ENCODE measurements at places on chromosomes 4 and X. TPM values are rescaled to one million over a fixed set of nuclear protein-coding genes. Genes with fewer than 3 reads are reported as not detected.
A peak's percentile ranks its signal among the peaks of the same experiment; 100 is the strongest.

GRCh38 chrX:55484948-55485347, 4.7 kb downstream of the USP51 start:
- H3K4me1 ChIP-seq: no peaks in the 10 kb centered on the region
- H3K27me3 ChIP-seq: peaks cover 2% of the 10 kb centered on the region
- H3K4me3 ChIP-seq: no peak overlapping the region
- DNase-seq: no peak

- peaks cover 8% of the 10 kb centered on the region for H3K27me3 ChIP-seq
- H3K4me3 ChIP-seq: peak within 1 kb of the TSS; percentile 89
- H3K36me3 ChIP-seq: peaks cover 12% of the 10 kb centered on the region
Observed at GRCh38 chr4:52861879-52862616, at the start of gene RASL11B. RASL11B (plus strand) TSS chr4:52862317; CDS start chr4:52862508, 191 bp downstream.

SNCA gene
- 0.56 TPM for total RNA-seq

ARHGEF38 gene
- total RNA-seq: not detected

- peaks cover 1% of the 10 kb centered on the region for H3K4me1 ChIP-seq
- no peaks in the 10 kb centered on the region for H3K36me3 ChIP-seq
- H3K27ac ChIP-seq: no peak overlapping the region
Observed at GRCh38 chr4:3652586-3652985, 113.6 kb upstream of the ADRA2C start.

- no peak overlapping the region for H3K27ac ChIP-seq
- DNase-seq: no peak
- peaks cover 4% of the 10 kb centered on the region for H3K4me1 ChIP-seq
- H3K27me3 ChIP-seq: peaks cover 19% of the 10 kb centered on the region
- no peaks in the 10 kb centered on the region for H3K36me3 ChIP-seq
Observed at GRCh38 chr4:185867770-185868169, 55.8 kb upstream of the SORBS2 start.

UXT gene
- 128 TPM for total RNA-seq

IQSEC2 gene
- total RNA-seq: 3.9 TPM

DNA sequence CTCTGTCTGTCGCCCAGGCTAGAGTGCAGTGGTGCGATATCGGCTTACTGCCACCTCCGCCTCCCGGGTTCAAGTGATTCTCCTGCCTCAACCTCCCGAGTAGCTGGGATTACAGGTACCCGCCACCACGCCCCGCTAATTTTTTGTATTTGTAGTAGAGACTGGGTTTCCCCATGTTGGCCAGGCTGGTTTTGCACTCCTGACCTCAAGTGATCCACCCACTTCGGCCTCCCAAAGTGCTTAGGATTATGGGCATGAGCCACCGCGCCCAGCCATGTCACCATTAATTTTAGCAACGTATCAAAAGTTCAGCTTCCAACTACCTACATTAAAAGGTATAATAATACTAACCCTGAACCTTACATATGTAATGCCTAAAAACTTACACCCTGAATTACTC, 940 bp upstream of the UTP3 start:
- H3K27me3 ChIP-seq: no peaks in the 10 kb centered on the region
- peaks cover 3% of the 10 kb centered on the region for H3K4me1 ChIP-seq
- no peak for DNase-seq
- peaks cover 2% of the 10 kb centered on the region for H3K36me3 ChIP-seq
- H3K27ac ChIP-seq: peak overlapping the region; percentile 82
- H3K4me3 ChIP-seq: peak overlapping the region; percentile 74

DAPP1 gene
- total RNA-seq: not detected

DNA sequence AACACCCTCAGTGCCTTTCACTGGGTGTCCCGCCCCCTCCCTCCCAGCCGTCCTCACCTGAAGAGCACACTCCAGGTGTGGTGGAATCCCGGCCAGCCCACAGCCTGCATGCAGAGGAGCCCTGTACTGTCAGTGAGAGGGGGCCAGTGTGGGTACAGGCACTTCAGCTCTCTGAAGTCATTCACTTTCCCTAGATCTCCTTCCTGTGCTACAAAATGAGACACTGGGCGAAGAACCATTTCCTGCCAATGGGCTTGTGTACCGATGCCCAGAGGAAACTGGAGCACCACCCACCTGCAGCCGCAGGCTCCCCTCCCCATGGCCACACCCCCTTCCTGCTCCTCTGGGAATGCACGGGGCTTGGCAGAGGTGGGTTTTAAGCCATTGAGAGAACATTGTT, 73.9 kb upstream of the C4orf50 start:
- H3K36me3 ChIP-seq: no peaks in the 10 kb centered on the region
- H3K4me3 ChIP-seq: no peak overlapping the region
- no peaks in the 10 kb centered on the region for H3K4me1 ChIP-seq
- no peak for DNase-seq
- no peak overlapping the region for H3K27ac ChIP-seq

SH3TC1 gene
- 1.6 TPM for total RNA-seq

DNA sequence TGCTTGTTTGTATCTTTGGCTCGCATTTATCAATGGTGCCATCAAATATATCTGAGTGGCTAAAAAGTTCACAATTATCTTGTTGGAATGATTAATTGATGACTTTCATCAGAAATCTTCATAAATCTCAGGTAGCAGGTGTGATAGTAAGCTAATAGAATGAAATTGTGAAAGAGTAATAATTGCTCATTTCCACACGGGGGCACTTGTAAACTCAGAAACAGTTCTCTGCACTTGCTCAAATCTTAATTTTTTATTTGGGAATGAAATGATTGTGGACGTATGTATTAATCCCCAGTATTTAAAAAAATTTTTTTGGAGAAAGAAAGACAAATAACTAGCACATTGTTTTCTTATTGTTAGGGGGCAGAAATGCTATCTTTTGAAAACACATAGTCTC, 132.8 kb downstream of the DTHD1 start:
- H3K27ac ChIP-seq: no peak overlapping the region
- no peaks in the 10 kb centered on the region for H3K27me3 ChIP-seq
- H3K4me1 ChIP-seq: no peaks in the 10 kb centered on the region
- no peak overlapping the region for H3K4me3 ChIP-seq
- no peak for DNase-seq
- no peaks in the 10 kb centered on the region for H3K36me3 ChIP-seq

C4orf36 gene
- 0.28 TPM for total RNA-seq

SLC25A14 gene
- total RNA-seq: 17.2 TPM

DNA sequence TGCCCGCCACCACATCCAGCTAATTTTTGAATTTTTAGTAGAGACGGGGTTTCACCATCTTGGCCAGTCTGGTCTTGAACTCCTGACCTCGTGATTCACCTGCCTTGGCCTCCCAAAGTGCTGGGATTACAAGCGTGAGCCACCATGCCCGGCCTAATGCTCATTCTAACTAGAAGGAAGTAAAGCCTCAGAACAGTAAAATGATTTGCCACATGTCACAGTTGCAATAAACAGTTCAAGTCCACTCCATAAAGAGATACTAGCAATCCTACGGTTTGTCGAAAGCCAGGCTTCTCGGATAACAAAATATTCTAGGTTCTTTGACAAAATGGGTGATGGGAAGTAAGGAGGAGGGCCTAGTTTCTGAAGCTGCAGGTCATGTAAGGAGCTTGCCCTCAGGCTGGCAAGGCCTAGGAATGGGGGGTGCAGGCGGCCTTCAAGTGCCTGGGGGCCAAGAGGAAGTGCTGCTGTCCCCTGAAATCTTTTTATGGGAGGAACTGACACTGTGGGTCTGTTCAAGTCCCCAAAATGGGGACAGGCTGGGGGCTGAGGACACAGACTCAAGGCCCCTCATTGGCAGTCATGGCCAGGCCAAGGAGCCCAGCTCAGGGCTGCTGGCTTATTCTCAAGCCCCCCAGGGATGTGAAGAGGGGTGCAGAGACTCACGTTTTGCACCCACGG, 31.8 kb upstream of the ACSL1 start:
- no peak overlapping the region for H3K4me3 ChIP-seq
- H3K27me3 ChIP-seq: peaks cover 3% of the 10 kb centered on the region
- no peak for DNase-seq
- no peaks in the 10 kb centered on the region for H3K36me3 ChIP-seq
- H3K4me1 ChIP-seq: no peaks in the 10 kb centered on the region

FAM184B gene
- 0.18 TPM for total RNA-seq

DNA sequence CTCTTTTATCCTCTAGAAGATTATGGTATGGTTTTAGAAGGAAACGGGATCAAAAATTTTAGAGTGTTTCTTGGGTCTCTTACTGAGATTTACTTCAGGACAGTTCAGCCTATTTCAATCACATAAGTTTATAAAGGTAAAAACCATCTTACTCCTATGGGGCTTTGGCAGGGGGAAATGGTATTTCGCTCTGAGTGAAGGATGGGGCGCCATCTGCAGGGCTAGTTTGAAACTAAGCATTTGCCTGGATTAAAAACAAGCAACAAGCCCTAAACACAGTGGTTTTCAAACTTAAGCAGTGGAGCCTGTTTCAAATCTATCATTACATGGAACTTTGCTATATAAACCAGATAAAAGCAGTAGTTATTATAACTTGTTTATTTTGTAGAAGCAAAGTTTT, 361.5 kb upstream of the FMR1 start:
- H3K27ac ChIP-seq: no peak overlapping the region
- H3K4me1 ChIP-seq: no peaks in the 10 kb centered on the region
- H3K27me3 ChIP-seq: no peaks in the 10 kb centered on the region
- no peaks in the 10 kb centered on the region for H3K36me3 ChIP-seq
- no peak overlapping the region for H3K4me3 ChIP-seq

DNA sequence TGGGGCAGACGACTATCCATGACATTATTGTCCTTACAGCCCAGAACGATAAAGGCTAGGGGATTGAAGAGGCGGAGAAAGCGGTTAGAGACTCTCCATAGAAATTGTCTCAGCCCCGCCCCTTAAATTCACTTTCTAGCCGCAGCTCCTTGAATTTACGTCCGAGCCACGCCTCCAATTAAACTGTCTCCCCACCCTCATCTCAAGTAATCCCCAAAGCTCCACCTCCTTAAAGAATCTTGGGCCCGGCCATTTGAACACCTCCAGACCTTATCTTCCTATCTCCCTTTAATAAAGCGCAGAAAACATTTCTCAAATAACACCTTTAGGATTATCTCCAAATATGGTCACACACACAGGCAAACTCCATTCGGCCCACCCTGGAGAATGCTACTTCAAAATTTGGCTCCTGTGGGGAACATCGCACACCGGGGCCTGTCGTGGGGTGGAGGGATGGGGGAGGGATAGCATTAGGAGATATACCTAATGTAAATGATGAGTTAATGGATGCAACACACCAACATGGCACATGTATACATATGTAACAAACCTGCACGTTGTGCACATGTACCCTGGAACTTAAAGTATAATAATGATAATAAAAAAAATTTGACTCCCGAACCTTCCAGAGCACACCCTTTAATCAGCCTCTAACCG, 7.2 kb upstream of the MAGIX start:
- H3K4me3 ChIP-seq: peak overlapping the region; percentile 38
- H3K27ac ChIP-seq: peak overlapping the region; percentile 66
- peaks cover 6% of the 10 kb centered on the region for H3K4me1 ChIP-seq
- H3K36me3 ChIP-seq: no peaks in the 10 kb centered on the region
- no peaks in the 10 kb centered on the region for H3K27me3 ChIP-seq

SERPINA7 gene
- not detected for total RNA-seq

GAGE1 gene
- not detected for total RNA-seq

GRCh38 chrX:16869393-16870094, 618 bp downstream of the RBBP7 start:
- H3K4me1 ChIP-seq: peaks cover 8% of the 10 kb centered on the region
- DNase-seq: peak; percentile 18
- H3K27me3 ChIP-seq: peaks cover 6% of the 10 kb centered on the region
- peak overlapping the region; percentile 65 for H3K27ac ChIP-seq
- H3K36me3 ChIP-seq: no peaks in the 10 kb centered on the region

MBTPS2 gene
- 4.7 TPM for total RNA-seq

GRCh38 chr4:21209860-21210259, 509.6 kb downstream of the PACRGL start:
- no peaks in the 10 kb centered on the region for H3K27me3 ChIP-seq
- DNase-seq: no peak
- no peaks in the 10 kb centered on the region for H3K36me3 ChIP-seq

- H3K4me1 ChIP-seq: peaks cover 2% of the 10 kb centered on the region
- DNase-seq: peak; percentile 31
- H3K36me3 ChIP-seq: no peaks in the 10 kb centered on the region
- no peaks in the 10 kb centered on the region for H3K27me3 ChIP-seq
- no peak overlapping the region for H3K4me3 ChIP-seq
- no peak overlapping the region for H3K27ac ChIP-seq
Observed at GRCh38 chr4:141246683-141247429, 26.2 kb downstream of the ZNF330 start.

BEX2 gene
- not detected for total RNA-seq

- no peaks in the 10 kb centered on the region for H3K27me3 ChIP-seq
- no peak for DNase-seq
- H3K4me1 ChIP-seq: peaks cover 2% of the 10 kb centered on the region
Observed at GRCh38 chr4:87045234-87045558, 110.4 kb downstream of the AFF1 start.

ZAR1 gene
- not detected for total RNA-seq

GRCh38 chrX:107360788-107361360, 88.6 kb upstream of the FRMPD3 start:
- H3K27me3 ChIP-seq: peaks cover 12% of the 10 kb centered on the region
- no peaks in the 10 kb centered on the region for H3K36me3 ChIP-seq
- H3K27ac ChIP-seq: no peak overlapping the region
- H3K4me1 ChIP-seq: no peaks in the 10 kb centered on the region

DNA sequence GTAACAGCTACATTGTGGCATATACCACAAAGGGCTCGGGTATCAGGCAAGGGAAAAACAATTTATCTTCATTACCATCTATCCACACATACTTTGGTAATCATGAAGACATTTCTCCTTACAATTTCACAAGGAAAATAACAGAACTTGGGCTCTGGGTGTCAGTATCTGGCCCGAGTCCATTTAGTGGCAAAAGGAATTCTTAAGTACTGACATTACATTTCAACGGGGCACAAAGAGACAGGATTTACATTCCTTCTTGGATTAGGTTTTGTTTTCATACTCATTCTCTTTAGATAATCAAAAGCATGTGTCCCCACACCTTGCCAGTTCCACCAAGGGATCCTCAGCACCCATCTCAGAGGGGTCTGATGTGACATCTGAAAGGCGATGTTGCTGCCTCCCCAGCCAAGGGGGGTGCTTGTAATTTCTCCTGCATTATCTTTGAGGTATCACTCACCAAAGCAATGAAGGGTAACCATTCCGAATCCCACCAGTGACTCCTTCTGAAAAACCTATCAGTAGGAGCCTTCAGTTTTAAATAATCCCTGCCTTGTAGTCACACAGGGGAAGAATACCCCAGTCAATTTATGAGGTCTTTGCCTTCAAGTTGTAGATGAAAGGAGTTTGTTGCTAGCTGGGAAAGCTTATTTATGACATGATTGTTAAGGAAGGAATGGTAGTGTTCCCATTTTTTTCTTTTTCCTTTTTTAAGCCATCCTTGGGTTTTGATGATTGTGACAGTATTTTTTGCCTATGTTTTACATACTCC, 118.6 kb downstream of the PALLD start:
- H3K36me3 ChIP-seq: no peaks in the 10 kb centered on the region
- H3K4me3 ChIP-seq: no peak overlapping the region
- H3K27ac ChIP-seq: peak overlapping the region; percentile 62
- H3K4me1 ChIP-seq: peaks cover 39% of the 10 kb centered on the region

SLC25A31 gene
- not detected for total RNA-seq

- H3K27ac ChIP-seq: no peak overlapping the region
- no peaks in the 10 kb centered on the region for H3K4me1 ChIP-seq
- H3K36me3 ChIP-seq: no peaks in the 10 kb centered on the region
- H3K4me3 ChIP-seq: no peak overlapping the region
- peaks cover 4% of the 10 kb centered on the region for H3K27me3 ChIP-seq
- no peak for DNase-seq
Observed at GRCh38 chrX:110699109-110699508, 96.5 kb downstream of the CHRDL1 start.

GRCh38 chrX:154019061-154019621, 561 bp downstream of the IRAK1 start:
- H3K27me3 ChIP-seq: no peaks in the 10 kb centered on the region
- DNase-seq: no peak
- H3K27ac ChIP-seq: peak overlapping the region; percentile 90
- H3K4me3 ChIP-seq: peak overlapping the region; percentile 59

HMX1 gene
- total RNA-seq: not detected

TMPRSS11F gene
- not detected for total RNA-seq

All from IMR-90 (cell line).